ENCODE measurements at places on chromosomes 12 and 14. TPM values are rescaled to one million over a fixed set of nuclear protein-coding genes. Genes with fewer than 3 reads are reported as not detected.

TAS2R14 gene
- total RNA-seq, result 1.4 TPM

DNA sequence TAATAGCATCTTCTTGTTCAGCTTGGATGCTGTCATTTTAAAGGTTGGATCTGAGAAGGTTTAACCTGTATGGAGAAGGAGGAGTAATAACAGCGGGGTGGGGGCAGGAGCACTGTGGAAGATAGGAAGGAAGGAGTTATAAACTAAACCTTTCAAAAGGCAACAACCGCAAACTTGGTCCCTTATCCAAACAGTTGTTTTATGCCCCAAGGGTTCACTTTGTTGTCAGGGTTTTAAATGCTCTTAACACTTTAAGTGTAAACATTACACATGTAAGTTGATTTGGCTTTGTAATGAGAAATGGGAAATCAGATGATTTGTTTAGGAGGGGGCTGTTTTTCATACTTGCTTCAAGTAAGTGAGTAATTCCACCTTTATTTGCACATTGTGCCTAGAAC lies 3.0 kb downstream of the NPAS3 start:
- no peak overlapping the region for H3K27ac ChIP-seq
- H3K27me3 ChIP-seq, result peaks cover 3% of the 10 kb centered on the region
- H3K4me1 ChIP-seq, result 0 out of 2 replicates have a peak, but pooled peaks cover 4% of the 10 kb centered on the region
- H3K4me3 ChIP-seq, result no peak overlapping the region
- no peak for DNase-seq

DNA sequence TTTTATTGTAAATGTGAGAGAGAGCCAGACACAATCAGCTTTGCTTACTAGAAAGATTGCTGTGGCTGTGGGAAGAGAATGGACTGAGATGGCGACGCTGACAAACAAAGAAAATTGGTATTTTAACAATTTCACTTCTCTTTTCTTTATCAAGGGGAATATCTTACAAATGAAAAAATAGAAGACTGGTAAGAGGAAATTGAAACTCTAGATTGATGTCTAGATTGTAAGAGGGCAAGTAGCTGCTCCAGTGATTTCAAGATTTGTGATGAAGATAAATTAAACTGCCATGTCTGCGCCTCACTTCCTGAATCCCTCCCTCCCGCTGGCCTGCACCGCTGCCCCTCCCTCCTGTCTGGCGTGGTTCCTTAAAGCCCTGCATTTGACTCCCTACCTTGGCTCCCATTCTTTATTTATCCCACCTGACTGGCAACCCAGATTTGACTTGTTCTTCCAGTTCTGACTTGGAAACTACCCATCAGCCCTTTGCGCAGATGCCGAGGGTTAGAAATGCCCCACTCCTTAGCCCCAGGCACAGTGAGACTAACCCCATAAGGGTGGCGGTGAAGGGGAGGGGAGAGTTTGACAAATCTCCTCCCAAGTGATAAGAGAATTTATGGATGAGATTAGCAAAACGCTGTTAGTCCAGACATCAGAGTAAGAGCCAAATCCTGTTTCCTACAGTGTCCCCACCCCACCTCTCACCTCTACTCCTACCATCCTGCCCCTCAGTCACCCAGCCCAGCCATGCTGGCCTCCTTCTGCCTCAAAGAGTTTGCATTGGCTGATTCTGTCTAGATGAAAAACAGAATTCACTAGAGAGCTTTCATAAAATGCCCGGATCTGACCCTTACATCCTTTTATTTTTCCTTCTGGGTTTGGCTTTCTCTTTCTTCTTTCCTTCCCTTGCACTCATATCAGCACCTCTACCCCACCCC lies 125.3 kb upstream of the ATF7IP start:
- H3K4me3 ChIP-seq, result no peak overlapping the region
- no peak overlapping the region for H3K27ac ChIP-seq
- no peaks in the 10 kb centered on the region for H3K4me1 ChIP-seq
- no peaks in the 10 kb centered on the region for H3K27me3 ChIP-seq
- H3K36me3 ChIP-seq, result no peaks in the 10 kb centered on the region

DEPDC4 gene
- 5.7 TPM for total RNA-seq

DNA sequence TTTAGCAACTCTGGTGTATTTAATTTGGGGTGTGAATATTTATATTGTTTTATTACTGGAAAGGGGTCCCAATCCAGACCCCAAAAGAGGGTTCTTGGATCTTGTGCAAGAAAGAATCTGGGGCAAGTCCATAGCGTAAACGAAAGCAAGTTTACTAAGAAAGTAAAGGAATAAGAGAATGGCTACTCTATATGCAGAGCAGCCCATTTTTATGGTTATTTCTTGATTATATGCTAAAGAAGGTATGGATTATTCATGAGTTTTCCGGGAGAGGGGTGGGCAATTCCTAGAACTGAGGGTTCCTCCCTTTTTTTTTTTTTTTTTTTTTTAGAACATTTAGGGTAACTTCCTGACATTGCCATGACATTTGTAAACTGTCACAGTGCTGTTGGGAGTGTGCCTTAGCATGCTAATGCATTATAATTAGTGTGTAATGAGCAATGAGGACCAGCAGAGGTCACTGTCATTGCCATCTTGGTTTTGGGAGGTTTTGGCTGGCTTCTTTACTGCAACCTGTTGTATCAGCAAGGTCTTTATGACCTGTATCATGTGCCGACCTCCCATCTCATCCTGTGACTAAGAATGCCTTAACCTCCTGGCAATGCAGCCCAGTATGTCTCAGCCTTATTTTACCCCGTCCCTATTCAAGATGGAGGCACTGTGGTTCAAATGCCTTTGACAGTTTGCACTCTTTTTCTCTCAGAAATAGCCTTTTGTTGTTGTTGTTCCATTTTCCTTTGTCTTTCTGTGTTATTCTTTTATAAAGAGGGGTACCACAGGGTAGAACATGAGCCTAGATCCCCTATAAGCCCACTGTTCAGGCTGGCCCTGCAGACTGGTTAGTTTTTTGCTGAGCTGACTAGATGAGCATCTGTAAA lies 75.5 kb upstream of the DCD start:
- H3K27me3 ChIP-seq, result no peaks in the 10 kb centered on the region
- no peaks in the 10 kb centered on the region for H3K36me3 ChIP-seq
- no peaks in the 10 kb centered on the region for H3K4me1 ChIP-seq
- no peak overlapping the region for H3K27ac ChIP-seq
- no peak overlapping the region for H3K4me3 ChIP-seq
- DNase-seq, result peak; percentile 22

DNA sequence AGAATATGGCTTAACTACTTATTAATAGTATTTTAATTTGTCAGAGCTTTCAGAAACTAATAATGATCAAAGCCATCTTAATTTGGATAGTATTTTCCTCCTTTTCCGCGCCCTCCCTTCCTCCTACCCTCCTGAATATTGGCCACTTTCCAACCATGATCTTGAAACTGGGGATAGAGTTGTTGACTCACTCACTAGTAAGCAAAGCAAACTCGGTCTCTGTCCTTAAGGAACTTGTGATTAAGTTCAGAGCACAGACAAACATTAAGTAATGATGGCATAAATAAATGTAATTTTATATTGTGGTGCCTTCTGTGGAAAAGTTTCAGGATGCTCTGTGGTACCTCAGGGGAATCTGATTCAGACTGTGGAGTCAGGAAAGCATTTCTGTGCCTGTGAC lies 75.7 kb downstream of the LRRK2 start:
- H3K4me3 ChIP-seq, result no peak overlapping the region
- H3K27me3 ChIP-seq, result no peaks in the 10 kb centered on the region
- H3K4me1 ChIP-seq, result no peaks in the 10 kb centered on the region
- H3K27ac ChIP-seq, result no peak overlapping the region
- no peaks in the 10 kb centered on the region for H3K36me3 ChIP-seq

DNA sequence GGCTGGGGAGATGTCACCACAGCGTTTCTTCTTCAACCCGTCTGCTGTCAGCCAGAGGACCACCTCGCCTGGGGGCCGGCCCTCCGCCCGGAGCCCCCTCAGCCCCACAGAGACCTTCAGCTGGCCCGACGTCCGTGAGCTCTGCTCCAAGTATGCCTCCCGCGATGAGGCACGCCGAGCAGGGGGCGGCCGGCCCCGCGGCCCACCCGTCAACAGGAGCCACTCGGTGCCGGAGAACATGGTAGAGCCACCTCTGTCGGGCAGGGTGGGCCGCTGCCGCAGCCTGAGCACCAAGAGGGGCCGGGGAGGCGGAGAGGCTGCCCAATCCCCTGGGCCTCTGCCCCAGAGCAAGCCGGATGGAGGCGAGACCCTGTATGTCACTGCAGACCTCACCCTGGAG lies 38.8 kb downstream of the PLEKHG3 start:
- DNase-seq, result no peak
- no peak overlapping the region for H3K27ac ChIP-seq
- H3K36me3 ChIP-seq, result no peaks in the 10 kb centered on the region

DNA sequence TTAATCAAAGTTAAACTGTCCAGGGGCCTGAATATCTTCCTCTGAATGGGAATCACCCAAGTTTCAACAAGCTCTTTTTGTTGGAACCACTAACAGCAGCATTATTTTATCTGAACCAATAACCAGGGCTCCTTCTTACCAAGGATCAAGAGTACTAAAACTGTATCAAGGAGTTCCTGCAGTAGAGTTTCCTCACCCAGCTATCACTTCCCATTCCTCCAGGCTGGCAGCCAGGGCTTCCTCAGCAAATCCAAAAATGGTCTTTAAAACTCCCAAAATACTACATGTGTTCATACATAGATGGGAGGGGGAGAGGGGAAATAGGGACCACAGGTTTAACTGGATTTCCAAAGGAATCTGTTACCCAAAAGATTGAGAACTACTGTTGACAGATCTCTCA lies 10.5 kb downstream of the FMNL3 start:
- no peak overlapping the region for H3K27ac ChIP-seq
- no peaks in the 10 kb centered on the region for H3K36me3 ChIP-seq
- H3K4me1 ChIP-seq, result no peaks in the 10 kb centered on the region
- no peaks in the 10 kb centered on the region for H3K27me3 ChIP-seq
